Activated CD4-positive, alpha-beta T cell treated with anti-CD3 and anti-CD28 coated beads, Interleukin-2, amount 50 U/mL, for 4 hours (primary cell): ENCODE measurements at places on chromosomes 12 and 14.

GRCh38 chr14:71507681-71508080, 424.5 kb upstream of the RGS6 start:
- no peak for DNase-seq

- DNase-seq = no peak
Observed at GRCh38 chr12:124499190-124499753, 68.1 kb downstream of the NCOR2 start.

DNA sequence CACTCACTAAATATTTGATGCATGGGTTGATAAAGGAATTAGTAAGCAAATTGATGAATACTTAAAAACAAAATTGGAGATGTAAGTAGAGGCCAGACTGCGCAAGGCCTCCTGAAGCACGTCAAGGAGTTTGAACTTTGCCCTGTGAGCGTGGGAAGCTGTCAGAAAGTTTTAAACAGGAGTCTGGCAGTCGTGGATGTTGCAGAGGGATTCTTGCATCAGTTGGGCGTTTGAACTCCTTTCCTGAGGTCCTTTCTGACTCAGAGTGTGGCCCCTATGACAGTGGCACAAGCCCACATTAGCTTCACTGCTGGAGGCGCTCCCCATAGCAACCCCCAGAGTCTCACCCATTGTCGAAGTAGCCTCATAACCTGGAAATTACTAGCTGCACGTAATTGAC, 17.9 kb upstream of the IL22 start:
- DNase-seq = no peak

DNA sequence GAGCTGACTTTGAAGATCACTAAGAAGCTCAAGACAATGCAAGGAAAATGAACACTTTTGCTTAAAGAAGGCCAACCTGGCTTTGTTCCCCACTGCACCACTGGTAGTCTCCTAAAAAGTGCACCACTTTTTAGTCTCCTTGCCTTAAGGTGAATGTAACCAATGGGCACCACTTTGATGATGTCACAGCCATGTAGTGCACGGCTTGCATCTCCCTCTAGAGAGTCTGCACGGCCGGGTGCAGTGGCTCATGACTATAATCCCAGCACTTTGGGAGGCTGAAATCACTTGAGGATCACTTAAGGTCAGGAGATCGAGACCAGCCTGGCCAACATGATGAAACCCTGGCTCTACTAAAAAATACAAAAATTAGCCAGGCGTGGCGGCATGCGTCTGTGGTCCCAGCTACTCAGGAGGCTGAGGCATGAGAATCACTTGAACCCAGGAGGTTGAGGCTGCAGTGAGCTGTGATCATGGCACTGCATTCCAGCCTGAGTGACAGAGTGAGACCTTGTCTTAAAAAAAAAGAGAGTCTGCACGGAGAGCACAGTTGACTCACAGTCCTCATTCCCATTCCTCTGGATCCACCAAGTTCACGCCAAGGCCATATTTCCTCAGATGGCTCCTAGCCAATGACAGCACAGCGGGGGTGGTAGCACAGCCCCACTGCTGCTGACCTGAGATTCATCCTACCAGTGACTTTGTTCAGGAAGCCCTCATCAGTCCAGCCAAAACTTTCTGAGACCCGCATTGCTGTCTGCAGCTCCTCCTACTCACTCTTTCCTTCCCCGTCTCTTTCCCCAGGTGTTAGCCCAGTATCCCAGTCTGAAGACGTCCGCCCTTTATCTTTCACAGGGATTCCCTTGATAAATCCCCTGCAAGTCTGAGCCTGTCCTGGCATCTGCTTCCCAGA, 16.5 kb upstream of the IFT81 start:
- no peak for DNase-seq

DNA sequence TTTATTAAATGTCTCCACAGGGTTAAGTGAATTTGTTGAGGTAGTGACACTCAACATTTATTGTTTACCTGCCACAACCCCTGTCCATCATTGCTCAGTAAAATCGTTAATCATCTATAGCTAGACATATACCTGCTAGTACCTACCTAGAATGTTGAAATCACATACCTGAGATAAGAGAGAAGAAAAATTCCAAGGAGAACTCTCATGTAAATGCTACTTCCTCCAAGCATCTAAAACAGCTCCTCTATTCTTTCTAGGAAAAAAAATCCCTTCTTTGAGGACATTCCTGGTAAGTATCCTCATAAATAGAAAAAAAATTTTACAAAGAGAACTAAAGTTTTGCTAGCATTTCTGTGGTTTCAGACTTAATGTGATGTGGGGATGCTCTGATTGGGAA, 325.1 kb downstream of the DAD1 start:
- DNase-seq = no peak

- no peak for DNase-seq
Observed at GRCh38 chr14:89131004-89131750, 285.9 kb downstream of the FOXN3 start.

DNA sequence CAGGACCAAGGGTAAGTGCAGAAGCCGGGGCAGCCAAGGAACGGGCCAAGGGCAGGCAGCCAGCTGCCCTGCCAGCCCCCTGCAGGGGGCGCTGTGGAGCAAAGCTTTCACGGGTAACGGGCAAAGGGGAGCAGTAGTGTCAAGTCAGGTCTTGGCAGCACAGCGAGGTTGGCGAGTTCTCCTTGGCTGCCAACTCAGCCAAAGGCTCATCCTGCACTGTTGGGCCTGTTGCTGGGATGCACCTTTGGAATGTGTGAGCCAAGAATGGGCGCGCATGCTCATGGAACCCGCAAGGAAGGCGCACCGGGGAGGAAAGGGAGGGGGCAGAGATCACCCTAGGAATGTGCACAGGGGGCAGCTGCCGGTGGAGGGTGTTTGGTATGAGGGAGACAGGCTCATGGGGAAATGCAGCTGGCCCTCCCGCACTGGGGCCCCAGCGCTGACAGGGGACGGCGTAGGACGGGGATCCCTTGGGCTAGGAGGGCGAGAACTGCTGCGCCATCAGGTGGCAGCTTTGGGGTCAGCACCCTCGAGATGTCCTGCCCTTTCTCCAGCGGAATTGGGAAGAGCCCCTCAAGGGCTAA, 138.0 kb downstream of the ASCL4 start:
- DNase-seq = peak; percentile 45

DNA sequence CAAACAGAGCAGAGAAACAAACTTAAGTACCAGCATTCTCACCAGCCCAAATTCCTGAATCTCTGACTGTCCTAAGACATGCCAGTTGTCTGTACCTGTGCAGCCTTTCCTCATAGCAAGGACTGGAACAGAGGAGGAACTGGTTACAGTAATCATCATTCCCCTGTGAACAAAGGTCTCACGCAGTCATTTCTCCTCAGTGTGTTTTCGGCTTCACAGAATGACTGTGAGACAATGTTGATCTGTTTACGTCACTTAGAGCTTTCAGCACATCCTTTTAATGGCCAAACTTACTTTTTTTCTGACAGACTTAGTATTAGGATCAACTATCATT, 169.0 kb downstream of the FBXL14 start:
- DNase-seq = no peak

DNA sequence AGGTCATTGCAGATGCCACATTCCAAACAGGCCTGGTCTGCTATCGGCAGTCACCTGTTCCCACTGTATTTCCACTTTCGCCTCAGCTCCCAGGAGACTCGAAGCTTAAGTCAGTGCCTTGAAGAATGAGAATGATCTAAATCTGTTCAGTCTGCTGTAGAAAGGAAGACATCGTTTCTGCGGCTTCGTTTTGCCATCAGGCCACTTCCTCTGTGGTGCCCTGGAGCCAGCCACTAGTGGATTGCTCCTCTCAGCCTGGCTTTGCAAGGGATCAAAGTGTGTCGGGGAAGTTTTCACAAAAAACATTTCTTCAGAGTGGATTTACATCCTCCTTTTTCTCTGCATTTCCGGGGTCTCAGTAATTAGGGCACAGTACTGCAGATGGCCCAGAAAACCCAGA, 66.7 kb downstream of the AACS start:
- no peak for DNase-seq

- DNase-seq = no peak
Observed at GRCh38 chr12:113659015-113659414, 187.3 kb upstream of the LHX5 start.

DNA sequence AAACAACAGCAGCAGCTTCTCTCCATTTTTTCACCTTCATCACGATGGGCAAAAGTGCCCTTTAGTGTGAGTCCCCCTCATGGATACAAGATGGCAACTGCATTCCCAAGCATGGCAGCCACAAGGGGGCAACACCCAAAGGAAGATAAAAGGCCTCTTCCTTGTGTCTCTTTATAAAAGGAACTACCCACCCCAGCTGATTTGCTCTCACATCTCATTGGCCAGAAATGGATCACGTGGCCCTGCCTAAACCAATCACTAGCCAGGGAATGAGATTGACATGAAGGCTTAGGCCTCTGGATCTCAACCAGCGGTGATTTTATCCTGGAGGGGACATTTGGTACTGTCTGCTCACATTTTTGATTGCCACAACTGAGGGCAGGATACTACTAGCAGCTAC, 21.9 kb upstream of the IFT81 start:
- DNase-seq = no peak

GRCh38 chr12:11876307-11876706, 194.4 kb upstream of the BCL2L14 start:
- no peak for DNase-seq

DNA sequence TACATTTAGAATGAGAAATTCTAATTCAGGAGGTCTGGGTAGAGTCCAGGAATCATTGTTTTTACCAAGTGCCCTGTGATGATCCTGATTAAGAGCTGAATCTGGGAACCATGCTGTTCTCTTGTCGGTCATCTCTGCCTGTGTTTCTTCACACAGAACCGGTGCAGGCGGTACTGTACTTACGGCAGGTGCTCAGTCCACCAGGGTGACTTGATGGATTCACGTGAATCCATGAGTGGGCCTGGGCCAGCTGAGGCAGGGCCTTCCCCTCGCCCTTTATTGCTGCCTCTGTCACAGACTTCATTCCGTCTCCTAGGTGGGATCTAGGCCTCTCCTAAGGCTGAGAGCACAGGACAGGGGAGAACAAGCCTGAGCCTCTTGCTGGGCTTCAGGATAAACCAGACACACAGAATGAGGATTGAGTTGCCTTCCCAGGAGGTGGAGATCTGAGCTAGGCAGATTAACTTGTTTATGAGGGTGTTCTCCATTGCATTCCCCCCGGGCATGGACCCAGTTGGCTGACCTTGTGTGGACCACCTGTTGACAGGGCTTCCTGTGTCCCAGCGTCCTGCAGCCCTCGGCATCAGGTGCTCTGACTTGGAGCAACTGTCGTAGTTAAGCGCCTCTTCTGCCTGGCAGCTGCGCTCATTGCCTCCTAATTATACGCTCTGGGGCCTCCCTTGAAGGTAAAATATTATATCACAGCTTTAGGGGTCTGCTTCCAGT, 42.1 kb downstream of the B4GALNT3 start:
- DNase-seq = no peak

DNA sequence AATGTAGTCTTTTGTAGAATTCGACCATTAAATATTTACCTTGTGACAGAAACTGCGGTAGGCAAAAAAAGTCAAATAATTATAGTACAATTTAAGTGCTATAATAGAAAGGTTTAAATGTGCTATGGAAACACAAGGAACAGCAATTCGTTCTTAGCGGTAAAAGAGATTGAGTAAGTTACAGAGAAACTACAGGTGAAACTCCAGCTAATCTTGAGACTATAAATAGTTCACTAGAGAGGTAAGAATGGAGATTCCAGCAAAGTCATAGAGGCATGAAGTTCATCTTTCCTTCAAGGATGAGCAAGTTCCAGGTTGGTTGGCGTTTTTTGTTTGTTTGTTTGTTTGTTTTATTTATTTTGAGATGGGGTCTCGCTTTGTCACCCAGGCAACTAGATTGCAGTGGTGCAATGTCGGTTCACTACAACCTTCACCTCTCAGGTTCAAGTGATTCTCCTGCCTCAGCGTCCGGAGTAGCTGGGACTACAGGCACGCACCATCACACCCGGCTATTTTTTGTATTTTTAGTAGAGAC, 878 bp upstream of the R3HDM2 start:
- DNase-seq = no peak

GRCh38 chr14:68140076-68140741, 320.6 kb downstream of the RAD51B start:
- no peak for DNase-seq
